ENCODE measurements at places on chromosomes 7 and 10. TPM values are rescaled to one million over a fixed set of nuclear protein-coding genes. Genes with fewer than 3 reads are reported as not detected.

DNA sequence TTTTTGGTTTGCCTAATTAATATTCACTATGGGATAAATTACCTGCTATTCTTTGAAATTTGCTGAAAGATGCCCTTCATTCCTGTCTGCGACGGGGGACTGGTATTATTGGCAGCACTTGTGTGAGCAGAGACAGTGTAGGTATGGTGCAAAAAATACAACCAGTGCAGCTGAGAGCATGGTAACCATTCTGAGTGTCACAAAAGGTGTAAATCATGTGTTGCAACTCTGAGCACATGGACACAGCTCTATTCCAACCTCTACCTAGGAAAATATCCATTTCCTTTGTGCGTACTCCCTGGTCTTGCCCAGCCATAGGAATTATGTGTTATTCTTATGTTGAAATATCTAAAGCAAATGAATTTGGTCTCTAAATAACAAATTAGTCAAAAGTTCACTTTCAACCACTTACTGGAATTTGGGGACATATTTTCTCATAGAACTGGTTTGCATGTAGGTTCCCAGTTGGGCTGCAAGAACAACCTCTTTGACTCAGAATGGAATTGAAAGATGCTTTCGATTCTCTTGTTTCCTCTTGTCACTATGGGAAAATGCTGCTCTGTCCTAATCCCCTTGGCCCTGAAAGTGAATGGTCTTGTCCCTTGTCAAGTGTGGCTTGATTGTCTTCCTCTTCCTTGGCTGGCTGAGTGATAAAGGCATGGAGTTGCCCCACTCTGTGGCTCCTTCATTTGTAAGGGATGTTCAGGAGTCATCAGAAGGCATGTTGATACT lies 57.0 kb downstream of the CELF2 start:
- DNase-seq, result no peak

GRCh38 chr10:29553544-29554250 lies 81.1 kb downstream of the SVIL start:
- no peak for DNase-seq

Gene SORBS1
- 703 TPM for total RNA-seq

Gene PCLO
- total RNA-seq, result 2.9 TPM

- DNase-seq, result no peak
Measured at GRCh38 chr10:18312374-18313139, 172.3 kb downstream of the CACNB2 start.

GRCh38 chr10:35639728-35640401 lies 2.2 kb downstream of the FZD8 start:
- DNase-seq, result peak; percentile 54

- peak; percentile 80 for DNase-seq
Measured at GRCh38 chr7:129169171-129169671, 19.2 kb upstream of the SMO start.

DNA sequence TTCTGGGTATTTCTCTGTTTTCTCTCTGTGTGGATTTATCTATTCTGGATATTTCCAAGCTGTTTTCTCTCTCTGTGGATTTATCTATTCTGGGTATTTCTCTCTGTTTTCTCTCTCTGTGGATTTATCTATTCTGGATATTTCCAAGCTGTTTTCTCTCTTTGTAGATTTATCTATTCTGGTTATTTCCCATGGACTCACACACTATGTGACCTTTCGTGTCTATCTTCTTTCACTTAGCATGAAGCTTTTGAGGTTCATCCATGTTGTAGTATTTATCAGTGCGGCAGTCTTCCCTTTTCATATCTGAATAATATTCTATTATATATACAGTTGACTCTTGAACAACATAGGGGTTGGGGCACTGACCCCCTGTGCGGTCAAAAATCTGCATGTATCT lies 435.0 kb upstream of the CNTNAP2 start:
- DNase-seq, result no peak

DNA sequence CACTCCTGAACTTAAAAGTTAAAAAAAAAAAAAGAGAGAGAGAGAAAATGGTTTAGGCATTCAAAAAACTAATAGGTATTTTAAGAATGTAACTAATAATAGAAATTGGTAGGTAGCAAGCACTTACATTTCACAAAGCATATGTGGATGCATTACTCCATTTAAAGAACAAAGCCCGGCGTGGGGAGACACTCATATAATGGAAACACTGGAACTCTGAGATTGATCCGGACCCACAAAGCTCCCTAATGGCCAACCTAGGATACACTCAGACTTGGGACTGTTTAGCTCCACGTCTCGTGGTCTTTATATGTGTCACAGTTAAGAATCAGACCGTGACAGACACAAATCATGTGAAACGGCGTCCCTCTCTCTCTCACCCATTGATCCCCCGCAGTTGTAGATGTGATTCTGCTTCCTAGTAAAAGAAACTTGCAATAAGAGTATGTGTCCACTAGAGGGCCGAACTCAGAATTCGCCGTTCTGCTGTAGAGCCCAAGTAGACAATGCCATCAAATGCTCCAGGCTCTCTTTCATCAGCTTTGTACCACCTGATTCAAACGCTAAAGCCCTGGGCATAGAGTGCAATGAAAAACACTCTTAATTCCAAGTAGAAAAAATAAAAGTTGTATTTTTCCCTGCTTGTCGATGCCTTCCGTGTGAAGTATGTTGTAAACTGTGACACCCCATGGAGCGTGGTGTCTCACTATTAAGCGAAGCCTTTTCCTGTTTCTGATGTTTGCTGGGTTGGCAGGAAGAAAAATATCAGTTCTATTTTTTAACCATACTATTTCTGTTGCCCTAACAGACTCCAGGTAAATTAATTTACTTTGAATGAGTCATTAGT lies 429.0 kb upstream of the MTPN start:
- DNase-seq, result peak; percentile 25

Gene MPP7
- total RNA-seq, result 15.3 TPM

GRCh38 chr10:21194510-21194993 lies 297.4 kb upstream of the NEBL start:
- DNase-seq, result no peak

- no peak for DNase-seq
Measured at GRCh38 chr10:8404721-8405120, 350.2 kb downstream of the GATA3 start.

- DNase-seq, result no peak
Measured at GRCh38 chr10:34666008-34666704, 148.9 kb downstream of the PARD3 start.

Gene KCNIP2
- total RNA-seq, result 568 TPM

Gene ERLIN1
- total RNA-seq, result 7.8 TPM

Gene PNLIPRP1
- total RNA-seq, result not detected

Gene TFR2
- not detected for total RNA-seq

DNA sequence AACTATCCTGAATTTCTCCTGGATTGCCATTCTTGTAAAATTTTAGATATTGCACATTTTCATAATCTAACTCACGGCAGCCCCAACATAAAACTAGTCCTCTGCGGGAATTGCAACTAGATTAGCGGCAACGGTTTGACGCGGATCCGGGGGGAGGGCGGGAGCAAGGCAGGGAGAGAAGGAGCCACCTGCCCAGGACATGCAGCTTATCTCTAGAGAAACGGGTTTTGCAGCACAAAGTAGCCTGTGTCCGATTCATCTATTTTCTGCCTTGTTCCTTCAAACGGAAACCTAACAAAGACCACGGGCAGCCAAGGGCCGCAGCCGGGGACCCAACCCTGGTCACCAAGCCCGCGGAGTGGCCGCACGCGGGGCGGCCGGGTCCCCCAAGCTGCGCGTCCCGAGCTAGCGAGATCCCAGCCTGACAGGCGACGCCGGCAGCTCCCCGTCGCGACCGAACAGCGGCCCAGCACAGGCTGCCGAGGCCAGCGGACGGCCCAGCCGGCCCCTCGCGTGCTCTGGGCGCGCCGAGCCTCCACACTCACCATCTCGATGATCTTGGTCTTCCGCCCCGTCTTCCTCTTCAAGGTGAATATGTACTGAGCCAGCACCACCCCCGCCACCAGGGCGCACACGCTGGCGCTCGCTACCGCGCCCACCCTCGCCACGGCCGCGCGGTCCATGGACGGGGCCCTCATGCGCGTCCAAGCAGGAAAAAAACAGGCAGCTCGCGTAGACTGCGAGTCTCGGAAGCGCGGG lies at the start of gene NT5C3A:
TSS of gene NT5C3A (minus strand) at position 754 of the 759 bp plus-strand sequence. CDS start at position 683, 71 bp downstream.
- DNase-seq, result no peak

DNA sequence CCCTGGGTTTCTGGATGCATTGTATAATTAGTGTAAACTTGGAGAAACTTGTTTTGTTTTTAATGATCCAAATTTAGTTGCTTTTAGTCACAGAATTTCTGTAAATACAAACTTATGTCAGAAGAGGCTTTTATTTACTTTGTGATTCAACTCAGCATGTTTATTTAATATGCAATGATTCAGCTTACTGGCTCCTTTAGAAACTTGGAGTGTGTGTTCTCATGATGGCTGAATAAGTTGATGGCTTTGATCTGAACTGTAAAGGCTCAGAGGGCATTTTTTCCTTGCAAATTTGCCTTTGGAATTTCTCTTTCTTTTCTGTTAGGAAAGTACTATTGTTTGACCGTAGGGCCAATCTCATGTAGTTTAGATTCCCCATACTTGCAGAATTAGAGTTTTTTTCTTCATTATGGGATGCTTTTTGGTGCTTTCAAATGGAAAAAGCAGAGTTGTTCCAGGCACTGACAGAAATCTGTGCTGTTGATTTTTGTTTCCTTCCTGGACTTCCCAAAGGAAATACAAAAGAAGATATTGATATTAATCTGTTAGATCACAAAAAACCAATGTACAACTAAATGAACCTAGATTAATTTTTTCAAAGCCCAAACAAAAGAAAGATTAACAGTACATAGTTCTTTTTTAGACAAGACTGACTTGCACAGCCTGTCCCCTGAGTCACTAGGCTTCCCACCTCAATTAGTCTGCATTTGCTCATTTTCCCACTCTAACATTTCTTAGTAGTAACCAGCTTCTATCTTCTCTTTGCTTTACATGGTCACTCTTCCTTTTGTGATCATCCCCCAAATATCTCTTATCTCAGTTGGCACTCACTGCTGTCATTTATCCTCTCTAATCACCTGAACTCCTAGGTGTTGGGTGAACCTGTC lies 96.8 kb upstream of the AGR3 start:
- no peak for DNase-seq

DNA sequence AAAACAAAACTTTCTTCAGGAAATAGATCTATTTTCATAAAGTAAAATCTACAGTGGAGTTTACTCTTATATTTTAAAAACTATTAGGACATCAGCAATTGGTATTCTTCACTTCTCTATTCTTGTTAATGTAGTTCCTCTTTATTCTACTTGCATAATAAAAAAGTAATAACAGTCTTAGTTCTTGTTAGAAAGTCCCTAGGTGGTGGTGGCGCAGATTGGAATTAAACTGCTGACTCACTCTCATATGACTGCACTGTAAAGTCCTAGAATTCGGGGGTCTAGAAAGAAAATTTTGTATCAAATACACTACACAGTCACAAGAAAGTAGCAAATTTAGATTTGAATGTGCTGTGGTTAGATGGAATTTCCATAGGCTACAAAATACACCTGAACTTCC lies 44.6 kb upstream of the TES start:
- DNase-seq, result no peak

Gene SBDS
- 208 TPM for total RNA-seq

GRCh38 chr10:132589681-132590080 lies 52.1 kb downstream of the INPP5A start:
- DNase-seq, result peak; percentile 29

DNA sequence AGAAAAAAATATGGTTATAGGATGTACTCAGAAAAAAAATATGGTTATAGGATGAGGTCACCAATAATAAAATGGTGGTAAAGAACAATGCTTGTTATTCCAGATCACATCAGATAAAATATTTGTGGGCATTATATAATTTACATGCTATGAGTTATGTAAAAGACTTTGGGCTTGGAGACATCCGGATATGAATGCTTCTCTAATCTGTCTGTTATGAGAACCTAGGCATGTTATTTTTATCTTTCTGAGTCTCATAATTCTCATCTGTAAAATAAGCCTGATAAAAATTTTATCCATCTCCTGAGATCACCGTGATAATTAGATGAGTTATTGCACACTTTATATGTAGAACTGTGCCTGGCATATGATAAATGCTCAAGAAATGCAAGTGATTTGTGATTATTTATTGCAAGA lies 37.8 kb downstream of the DKK1 start:
- no peak for DNase-seq

Gene EPO
- not detected for total RNA-seq

Gene LRIT2
- not detected for total RNA-seq

Gene AMZ1
- total RNA-seq, result 0.05 TPM

Gene RNF32
- total RNA-seq, result not detected

DNA sequence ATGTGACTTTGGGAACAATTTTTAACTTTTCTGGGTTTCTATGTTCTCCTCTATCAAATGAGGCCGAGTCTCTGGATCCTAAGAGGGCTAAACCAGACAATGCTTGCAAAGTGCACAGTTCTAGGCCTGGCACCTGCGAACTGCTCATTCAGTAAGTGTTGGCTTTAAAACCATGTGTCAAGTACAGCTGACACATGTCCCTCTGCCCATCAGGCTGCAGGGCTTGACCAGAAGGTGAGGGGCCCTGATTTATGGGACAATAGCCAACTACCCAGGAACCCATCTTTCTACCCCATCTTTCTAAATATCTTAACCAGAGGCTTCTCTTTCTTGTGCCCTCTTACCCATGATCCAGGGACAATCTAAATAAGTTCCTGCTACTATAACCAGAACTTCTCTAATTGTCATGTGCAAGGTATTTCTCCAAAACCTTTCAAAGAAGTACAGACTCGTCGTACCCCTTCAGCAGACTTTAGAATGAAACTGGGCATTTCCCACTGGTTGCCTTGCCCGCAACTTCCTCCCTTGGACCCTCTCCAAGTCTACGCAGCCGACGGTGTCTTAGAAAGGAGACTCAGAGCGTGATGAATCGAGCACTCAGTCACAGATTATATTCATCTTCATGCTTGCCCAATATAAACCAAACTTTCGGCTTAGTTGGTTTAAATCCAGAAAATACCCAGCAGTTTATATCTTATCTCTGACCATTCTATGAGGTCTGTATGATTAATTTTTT lies 69.8 kb upstream of the STEAP1B start:
- no peak for DNase-seq

DNA sequence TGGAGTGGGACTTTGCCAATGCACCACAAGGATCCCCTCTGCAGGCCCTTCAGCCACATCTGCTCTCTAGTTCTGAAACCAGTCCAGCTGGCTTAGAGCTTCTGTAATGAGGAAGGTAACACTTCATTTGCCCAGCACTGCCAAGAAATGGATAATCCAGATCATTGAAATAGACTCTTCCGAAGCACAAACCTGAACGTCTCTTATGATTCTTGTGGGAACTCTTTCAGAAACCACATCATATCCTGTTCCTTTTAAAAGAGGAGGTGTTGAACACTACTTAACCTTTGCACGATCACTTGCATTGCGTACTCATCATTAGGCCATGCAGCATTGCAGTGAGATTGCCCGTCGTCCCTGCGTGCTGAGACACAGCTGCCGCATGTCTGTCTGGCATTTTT lies 25.8 kb upstream of the PLPP4 start:
- no peak for DNase-seq

- no peak for DNase-seq
Measured at GRCh38 chr7:50766106-50766848, 16.4 kb downstream of the GRB10 start.

DNA sequence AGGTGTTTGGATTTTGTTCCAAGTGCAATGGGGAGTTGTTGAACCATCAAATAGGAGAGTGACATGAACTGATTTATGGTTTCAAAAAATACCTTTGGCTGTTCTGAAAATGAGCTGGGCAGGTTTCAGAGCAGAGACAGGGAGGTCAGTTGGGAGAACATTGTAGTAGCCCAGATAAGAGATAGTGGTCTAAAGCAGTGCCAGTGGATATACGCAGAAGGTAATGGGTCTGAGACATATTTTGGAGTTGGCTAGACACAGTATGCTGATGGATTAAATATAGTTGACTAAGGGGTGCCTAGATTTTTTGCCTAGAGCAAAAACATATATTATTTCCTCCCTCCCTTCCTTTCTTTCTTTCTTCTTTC lies 21.3 kb upstream of the CDK14 start:
- no peak for DNase-seq

Gene CABCOCO1
- total RNA-seq, result not detected

Measured in left ventricle myocardium superior (tissue), 1 donor.